DMS 273 treated with DMSO at 0.1 percent for 48 hours (cell line): ENCODE measurements at places on chromosomes 12 and 14.
A peak's percentile ranks its signal among the peaks of the same experiment; 100 is the strongest.

- no peak for DNase-seq
These were observed 107.3 kb downstream of the ZFP36L1 start for GRCh38 chr14:68685419-68686204.

GRCh38 chr14:36221112-36221511 is 44.6 kb upstream of the PTCSC3 start:
- no peak for DNase-seq

DNA sequence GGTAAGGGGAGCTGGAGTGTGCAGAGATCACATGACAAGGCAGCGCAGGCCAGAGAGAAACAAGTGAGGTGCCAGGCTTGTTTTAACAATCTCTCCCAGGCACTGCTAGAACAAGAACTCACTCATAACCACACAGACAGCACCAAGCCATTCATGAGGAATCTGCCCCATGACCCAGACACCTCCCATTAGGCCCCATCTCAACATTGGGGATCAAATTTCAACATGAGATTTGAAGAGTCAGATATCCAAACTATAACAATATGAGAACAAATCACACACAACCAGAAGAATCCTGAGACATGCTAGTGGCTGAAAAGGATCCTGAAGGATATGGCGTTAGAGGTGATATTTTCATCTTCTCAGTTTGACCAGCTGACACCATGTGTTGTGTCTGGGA is 21.9 kb downstream of the OR6J1 start:
- DNase-seq: no peak

DNA sequence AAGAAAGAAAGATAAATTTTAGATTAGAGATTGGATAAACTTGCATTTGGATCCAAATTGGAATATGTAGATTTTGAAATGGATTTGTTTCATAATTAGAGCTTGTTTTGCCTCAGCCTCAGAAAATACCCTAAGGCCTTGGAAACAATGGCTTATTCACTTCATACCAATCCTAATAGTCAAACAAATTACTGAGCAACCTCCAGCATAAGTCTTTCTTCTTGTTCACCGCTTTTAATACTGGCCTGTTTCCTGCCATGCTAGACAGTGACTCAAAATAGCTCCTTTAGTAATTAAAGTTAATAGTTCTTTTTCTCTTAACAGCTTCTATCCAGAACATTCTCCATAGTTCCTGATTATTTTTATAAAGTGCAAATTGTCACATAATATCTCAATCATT is 110.9 kb upstream of the DNM1L start:
- DNase-seq: no peak

DNA sequence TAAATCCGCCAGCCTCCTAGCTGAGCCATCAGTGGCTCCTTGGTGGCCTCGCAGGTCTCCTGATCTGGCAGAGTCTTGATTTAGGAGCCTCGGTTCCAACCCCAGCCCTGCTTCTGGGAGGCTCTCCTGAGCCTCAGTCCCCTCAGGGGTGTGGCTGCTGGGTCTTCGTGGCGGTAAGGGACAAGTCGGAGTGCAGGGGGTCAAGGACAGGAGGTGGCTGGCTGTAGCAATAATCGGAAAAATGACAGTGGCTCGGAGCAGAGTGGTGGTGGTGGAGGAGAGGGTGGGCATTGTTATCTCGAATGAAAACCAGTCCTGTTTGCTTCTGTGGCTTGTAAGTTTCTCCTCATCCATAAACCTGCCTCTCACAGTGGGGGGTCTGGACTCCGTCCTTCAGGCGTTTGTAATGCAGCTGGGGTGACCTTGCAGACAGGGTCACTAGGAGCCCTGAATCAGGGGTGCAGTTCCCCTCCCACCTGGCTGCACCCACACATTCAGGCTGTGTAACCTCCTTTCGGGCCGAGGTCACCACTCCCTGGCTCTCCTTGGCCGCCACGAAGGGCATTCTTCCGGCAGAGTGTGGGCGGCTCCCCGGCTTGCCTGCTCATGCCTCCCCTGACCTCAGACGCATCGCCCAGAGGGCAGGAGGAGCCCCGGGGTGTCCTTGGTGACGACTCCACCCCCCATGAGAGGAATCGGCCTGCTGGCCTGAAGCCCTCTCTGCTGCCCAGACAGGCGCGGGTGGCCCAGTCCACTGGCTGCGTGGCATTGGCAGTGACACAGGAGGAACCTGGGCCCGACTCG is 8.1 kb downstream of the BCL7A start:
- no peak for DNase-seq

GRCh38 chr14:96417254-96417653 is 25.3 kb downstream of the AK7 start:
- no peak for DNase-seq

- peak; percentile 16 for DNase-seq
These were observed 1.4 kb downstream of the PPM1A start for GRCh38 chr14:60250257-60251035.
